ENCODE measurements at places on chromosomes 12 and 14.

DNA sequence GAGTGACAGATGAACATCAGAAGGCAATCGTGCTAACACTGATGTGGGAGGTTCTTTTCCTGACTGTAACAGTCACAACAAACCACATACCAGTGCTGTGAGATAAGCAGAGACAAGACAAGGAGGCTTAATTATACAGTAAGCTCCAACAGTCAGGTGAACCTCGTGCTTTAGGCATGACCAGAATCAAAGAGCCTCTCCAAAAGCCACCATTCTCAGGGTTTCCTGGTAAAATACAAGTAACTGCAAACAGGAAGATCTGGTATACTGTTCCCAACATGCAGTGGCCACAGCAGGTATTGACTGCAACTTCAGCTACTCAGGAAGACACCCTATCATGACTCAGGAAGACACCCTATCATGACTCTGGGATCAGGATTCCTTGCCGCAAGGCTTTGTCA, 47.3 kb upstream of the GTF2A1 start:
- no peak for DNase-seq

GRCh38 chr14:99941211-99941610, 124.0 kb upstream of the EVL start:
- DNase-seq = no peak

GRCh38 chr12:1083889-1084262, 92.9 kb downstream of the ERC1 start:
- no peak for DNase-seq

- no peak for DNase-seq
Measured at GRCh38 chr12:48263617-48264016, 60.5 kb upstream of the OR10AD1 start.

DNA sequence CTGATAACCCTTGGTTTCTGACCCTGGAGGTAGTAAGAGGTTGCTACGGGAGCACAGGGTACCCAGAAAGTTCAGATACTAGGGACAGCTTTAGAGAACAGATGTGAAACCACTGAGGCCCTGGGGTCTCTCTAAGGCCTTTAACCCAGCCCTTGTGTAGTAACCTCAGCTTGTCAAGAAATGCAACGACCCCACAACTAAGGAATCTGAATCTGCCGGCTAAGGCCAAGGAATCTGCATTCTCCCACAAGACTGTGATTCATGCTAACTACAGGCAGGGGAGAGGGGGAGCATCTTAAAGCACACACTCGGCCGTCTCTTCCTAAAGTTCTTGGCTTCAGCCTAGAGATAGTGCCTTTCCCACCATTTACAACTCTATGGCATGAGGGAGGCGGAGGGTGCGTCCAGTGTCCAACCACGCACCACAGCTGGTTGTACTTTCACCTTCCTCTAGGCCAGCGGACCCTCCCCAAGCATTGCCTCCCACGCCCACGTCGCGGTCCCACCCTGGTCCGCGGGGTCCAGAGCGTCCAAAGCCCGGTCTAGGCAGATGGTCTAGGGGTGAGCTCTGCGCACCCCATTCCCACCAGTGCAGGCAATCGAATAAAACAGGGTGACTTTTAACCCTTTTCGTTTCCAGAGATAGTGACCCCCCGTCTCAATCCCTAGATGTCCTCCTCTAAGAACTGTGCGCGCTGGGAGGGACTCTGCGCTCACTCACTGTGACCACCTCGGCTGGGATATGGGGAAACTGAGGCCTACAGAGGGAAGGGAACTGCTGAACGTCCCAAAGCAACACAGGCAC, 735 bp upstream of the VASH1 start:
- DNase-seq = no peak

DNA sequence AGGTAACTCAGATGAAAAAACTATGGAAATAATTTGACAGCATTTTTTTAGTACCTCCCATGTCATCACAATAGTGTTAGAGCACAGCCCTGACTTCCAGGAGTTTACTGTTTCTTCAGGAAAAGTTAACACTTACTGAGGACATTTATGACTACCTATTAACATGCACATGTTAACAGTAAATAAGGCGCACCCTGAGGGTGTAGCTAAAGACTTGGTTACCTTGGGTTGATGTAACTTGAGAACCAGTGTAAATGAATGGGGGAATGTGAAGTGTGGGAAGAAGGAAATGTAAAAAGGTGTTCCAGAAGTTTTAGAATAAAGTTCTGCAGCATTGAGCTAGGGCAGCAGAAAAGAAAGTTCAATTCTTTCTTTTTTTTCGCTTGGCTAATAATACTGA, 366.2 kb downstream of the EGLN3 start:
- DNase-seq = no peak

DNA sequence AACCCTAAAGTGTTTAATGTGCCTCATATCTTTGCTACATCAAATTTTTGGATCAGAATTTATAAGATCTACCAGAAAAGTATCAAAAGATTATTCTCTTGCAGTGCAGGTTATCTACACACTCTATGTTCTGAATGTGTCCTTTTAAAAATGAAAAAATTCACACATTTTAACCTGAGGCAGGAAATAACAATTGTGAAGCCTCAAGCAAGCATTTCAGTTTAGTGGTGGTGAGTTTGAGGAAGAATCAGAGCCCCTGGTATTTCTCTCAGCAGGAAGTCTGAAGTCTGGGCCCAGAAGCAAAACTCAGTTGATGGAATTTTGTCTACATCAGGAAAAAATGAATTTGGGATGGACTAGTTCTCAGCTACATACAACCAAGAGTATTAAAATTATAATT, 137.0 kb upstream of the PZP start:
- DNase-seq = no peak

DNA sequence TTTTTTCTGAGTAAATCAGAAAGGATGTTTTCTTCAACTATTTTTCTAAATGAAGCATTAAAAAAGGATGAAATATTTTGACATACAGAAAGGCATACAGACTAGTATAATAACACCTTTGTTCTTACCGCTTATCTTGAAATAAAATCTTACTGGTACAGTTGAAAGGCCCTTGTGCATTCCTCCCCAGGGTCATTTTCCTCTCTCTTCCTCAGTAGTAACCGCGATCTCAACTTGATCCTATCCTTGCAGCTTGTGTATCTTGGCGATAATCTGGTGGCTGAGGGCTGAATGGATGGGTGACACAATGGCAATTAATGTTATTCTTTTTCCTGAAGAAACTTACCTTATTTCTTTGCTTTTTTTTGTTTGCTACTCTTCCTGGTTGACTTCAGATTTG, 18.5 kb downstream of the GAS2L3 start:
- DNase-seq = no peak

- no peak for DNase-seq
Measured at GRCh38 chr12:9910716-9911421, 21.3 kb downstream of the CLEC2A start.

- DNase-seq = no peak
Measured at GRCh38 chr12:121866331-121866730, 7.7 kb upstream of the HPD start.

DNA sequence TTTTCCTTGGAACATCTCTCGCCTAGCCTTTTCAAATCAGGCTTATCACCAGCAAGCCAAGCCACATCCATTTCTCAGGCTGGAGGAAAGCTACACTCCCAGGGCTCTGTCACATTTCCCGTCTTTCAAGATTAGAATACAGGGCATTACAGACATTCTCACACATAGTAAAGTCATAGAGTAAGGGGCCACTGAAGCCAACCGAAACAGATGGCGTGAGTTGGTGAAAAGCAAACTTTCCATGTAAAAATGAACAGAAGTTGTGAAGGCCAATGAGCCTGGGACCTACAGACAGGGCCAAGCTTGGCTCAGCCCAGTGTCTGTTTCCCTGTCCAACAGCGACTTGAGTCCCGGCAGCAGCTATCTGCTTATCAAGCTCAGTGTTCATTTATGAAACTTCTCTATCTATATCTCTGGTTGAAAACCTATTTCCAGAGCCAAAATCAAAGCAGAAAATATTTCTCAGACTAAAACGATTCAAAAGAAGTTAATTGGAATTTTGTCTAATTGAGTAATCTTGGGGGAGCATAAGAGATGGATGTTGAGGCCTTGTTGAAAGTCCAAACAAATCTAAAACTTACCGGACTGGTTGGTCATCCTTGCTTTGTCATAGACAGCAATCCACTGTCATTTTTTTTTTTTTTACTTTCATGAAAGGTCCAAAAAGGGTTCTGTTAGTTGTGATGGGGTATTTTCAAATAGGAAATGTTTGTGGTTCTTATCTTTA, 105.6 kb downstream of the DAAM1 start:
- DNase-seq = no peak

DNA sequence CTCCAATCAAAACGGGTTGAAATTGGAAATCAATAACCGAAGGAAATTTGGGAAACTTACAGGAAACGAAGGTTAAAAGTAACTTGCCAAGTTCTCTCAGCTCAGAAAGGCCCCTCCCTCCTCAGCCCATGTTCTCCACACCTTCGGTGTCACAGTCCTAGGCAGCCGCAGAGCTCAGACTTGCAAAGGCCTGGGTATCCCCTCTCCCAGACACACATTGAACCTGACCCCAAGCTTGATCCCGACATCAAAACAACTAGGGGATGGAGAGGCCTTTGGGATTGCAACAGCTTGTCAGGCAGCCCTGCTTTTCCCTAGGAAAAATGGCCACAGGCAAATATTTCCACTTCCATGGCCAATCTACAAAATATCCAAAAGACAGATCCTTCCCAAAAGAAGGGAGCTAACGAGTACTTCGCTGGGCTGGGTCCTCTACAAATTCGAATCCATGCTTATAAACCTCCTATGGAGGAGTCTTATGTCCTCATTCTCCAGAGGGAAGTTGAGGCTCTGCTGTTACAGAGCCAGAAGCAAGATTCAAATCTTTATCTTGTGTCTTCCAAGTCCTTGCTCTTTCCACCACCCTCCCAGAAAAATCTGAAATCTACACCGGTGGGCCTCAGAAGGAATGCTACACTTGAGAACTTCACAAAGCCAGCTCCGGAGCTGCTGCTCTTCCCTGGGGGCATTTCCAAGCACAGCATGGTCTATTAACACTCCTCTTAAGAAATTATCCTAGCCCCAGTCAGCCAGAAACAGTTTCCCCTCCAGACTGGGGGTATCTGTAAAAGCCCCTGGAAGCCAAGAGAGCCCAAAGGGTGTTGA, 35.7 kb upstream of the PNMA1 start:
- DNase-seq = no peak

DNA sequence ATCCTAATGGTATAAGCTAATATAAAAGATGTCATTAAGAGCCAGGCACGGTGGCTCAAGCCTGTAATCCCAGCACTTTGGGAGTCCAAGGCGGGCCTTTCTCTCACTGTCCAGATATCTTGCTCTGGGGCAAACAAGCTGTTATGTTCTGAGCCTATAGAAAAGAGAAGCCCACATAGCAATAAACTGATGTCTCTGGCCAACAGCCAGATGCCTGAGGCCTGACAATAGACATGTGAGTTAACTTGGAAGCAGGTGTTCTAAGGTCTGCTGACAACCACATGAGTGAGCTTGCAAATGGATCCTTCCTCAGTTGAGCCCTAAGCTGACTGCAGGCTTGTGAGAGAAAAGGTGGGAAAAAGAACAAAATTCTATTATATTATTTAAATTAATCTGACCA, 25.0 kb downstream of the YAF2 start:
- DNase-seq = no peak

- DNase-seq = no peak
Measured at GRCh38 chr14:100393362-100393761, 70.2 kb downstream of the SLC25A47 start.

DNA sequence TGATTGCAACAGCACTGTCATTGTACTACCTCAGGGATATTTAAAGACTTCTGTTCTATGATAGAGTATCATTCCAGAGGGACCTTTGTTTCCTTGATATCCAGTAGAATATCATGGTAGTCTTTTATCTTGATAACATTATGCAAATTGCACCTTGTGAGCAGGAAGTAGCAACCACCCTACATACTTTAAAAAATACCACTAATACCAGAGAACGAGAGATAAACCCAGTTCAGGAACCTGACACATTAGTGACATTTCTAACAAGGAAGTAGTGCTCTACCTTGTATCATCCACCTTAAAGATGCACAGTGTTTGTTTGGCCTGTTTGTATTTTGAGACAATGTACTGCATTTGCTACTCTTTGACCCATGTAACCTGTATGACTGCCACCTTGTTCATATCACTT, 8.8 kb upstream of the MAP4K5 start:
- DNase-seq = no peak

DNA sequence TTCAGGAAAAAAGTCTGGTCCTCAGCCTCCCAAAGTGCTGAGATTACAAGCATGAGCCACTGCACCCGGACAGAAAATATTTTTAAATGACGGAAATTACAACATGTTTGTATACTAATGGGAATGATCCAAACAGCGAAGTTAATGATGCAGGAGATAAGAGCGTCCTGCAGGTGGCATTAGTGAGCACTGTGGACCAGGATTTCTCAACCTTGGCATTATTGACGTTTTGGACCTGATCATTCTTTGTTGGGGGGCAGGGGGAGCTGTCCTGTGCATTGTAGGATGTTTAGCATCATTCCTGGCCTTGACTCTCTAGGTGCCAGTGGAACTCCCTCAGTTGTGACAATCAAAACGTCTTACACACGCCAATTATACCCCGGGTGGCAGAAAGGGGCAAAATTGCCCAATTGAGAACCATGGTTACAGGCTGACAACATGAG, 34.1 kb downstream of the SCFD1 start:
- peak; percentile 49 for DNase-seq

DNA sequence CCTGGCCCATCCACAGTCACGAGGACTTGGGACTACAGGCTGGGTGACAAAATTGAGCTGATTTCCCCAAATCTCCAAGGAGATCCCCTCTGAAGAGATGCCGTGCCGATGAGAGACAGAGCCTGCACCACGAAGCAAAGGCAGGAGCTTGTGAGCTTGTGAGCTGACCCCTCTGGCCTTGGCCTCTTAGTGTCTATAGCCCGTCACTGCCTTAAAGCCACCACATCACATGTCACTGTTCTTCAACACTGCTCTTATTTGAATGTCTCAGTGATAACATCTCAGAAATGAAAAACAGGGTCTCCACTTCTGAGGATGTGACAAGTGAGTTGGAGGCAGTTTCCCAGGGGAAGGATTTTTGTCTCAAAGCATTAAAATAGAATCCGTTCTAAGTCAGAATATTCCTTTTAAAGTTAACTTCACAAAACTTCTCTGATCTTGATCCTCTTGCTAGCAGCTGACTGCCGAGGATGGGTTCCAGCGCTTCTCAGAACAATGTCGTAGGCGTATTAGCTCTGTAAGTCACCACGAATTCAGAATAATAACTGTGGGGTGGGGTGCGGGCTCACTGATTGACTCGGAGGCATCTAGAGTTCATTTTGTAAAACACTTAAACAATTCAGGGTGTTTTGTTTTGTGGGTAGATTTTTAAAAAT, 37.5 kb downstream of the CHST11 start:
- peak; percentile 52 for DNase-seq
